ENCODE measurements at places on chromosomes 3 and 15.
A peak's percentile ranks its signal among the peaks of the same experiment; 100 is the strongest.

- DNase-seq, result no peak
These were observed 63.5 kb upstream of the SLC6A1 start for GRCh38 chr3:10928961-10929471.

DNA sequence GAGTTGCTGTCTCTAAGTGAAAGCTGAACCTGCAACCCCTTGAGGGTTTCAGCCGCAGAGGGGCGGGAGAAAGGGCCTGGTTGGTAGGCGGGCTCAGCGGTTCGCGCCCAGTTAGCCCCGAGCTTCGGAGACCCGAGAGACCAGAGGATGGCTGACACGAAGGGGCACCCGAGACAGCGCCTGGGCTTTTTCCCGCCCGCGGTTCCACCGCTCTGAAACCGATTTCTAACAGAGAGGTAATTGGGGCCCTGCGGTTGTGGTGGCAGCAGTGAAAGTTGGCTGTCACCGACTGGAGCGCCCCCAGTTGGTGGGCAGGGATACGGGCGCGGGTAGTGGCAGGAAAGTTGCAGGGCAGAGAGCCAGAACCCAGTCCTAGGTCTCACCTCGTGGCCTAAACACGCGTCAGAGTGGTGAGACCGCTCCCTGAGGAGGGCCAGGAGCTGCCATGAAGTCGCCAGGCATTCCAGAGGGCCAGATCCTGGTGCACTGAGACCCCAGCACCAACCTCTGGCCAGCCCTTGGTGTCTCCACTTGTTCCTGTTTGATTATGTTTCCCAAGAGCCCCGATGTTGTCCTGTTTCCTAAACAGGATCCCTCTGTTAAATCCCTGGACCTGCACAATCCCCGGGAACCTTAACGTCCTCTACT, 625 bp upstream of the ELL3 start:
- peak; percentile 83 for DNase-seq

DNA sequence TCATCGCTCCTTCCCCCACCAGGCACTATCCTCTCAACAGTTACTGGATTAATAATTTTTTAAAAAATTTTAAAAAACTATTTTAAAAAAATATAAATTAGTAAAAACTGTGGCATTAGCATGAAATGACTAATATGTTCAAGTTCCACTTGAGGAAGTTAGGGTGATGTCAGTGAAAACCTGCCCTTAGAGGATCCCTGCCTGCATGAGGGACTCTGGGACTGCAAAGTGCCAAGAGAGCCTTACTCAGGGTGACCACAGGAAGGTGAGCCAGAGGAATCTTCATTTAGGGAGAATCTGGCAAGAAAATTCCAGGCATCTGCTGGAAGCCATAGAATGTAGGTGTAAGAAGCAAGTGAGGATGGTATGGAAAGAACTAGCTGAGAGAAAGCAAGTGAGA, 157.7 kb upstream of the BCL6 start:
- DNase-seq, result no peak

GRCh38 chr15:64004056-64004455, 42.2 kb downstream of the DAPK2 start:
- no peak for DNase-seq

DNA sequence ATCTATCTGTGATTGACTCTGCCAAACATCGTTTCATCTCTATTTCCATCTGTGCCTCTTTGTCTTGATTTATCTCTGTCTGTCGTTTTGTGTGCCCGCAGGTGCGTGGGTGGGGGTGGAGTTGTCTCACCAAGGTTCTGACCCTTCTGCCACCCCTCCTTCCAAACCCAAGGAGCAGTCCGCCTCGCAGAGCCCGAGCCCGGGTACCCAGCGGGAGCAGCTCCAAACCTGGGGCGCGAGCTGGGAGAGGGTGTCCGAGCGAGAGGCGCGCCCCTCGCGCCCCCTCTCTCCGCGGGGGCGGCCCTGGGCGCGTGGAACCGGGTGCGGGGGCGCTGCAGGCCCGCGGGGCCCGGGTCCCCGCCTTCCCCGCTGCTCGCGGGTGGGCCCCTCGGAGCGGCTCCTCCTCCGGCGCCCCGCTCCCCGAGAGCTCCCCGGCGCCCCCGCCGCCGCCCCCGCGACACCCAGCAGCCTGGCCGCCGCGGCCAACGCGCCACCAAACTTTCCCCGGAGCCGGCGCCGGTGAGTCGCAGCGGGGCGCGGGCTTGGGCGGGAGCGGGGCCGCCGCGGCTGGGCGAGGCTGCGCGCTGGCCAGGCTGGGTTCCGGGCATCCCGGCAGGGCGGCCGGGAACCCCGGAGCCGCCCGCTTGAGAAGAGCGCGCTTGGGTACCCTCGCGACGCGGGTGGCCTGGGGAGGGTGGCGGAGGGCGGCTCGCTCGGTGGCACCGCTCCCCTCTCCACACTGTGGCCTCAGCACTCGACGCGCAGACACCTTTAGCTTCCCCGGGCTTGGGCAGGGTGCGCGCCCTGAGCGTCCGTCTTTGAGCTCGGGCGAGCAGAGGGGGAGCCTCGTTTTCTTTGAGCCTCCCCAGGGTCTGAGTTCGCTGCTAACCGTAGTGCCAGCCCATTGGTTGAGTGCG, at the start of gene HRH1:
Gene HRH1 (plus strand): TSS at position 458 of the 917 bp plus-strand sequence. CDS start 104,545 bp downstream, outside the sequence.
- DNase-seq, result no peak

- peak; percentile 9 for DNase-seq
These were observed 278.9 kb downstream of the KLF13 start for GRCh38 chr15:31605467-31605931.

GRCh38 chr3:158420654-158421396, 150.2 kb upstream of the MLF1 start:
- no peak for DNase-seq

DNA sequence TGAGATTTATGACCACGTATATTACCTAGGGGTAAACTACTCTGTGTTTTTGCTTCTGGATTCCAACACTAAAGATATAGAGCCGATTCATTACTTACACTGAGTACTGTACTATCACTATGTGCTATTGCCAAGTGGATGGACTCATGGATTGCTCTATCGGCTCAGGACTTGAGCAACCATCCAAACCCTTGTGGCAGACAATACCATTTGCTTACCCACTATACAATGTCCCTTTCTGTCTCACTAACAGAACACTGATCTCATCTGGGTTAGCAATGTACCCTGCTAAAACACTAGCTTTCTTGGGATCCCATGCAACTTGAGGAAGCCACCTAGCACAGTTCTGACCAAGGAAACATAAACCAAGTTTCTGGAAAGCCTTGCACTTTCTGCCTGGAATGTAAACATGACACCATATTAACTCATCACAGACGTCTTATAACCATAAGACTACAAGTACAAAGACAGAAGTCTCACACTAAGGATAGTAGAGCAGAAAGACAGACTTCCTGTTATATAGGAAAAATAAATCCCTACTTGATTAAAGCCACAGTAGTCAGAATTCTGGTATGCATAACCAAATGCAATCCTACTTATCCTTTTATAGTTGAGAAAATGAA, 38.6 kb downstream of the HACD2 start:
- no peak for DNase-seq

GRCh38 chr3:88262527-88262926, 112.8 kb downstream of the C3orf38 start:
- no peak for DNase-seq

DNA sequence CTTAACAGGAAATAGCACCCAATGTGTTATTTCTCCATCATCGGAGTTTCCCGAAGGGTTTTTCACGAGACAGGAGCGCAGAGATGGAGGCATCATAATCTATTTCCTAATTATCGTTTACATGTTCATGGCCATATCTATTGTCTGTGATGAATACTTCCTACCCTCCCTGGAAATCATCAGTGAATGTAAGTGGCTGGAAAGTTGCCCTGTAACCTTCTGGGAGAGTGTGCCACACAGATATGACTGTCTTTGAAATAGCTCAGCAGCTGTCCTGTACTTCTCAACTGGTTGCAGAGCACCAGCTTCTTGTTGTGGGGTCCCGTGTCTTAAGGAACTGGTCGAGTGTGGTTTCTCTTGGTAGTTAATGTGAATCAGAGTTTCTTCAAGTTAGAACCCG, 1.1 kb downstream of the SLC24A5 start:
- no peak for DNase-seq

DNA sequence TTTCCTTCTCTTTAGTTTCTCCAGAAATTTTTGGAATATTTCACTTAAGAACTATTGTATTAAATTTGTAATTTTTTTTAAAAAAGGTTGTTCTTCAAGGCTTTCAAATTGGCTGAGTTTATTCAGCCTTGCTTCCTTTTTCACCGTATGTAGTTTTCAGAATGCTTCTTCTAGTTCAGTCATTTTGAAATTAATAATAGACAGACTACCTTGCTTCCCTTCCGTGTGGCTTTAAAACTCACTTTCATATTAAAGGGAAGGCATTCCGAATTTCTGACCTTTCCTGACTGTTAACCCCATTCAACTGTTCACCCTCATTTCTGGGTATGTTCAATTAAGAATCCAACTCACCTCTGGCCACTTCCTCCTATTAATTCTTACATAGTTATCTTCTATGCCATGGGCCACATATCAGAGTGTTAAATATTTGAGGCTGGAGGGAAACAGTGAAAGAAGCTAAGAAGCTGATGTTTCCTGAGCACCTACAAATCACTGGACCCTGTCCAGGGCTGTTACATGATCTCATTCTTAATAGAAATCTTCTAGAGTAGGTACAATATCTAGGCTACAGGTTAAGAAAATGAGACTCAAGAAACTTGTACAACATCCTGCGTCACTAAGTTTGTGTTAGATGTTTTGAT, 237.5 kb downstream of the P3H2 start:
- no peak for DNase-seq

- no peak for DNase-seq
These were observed 14.9 kb upstream of the SENP7 start for GRCh38 chr3:101527906-101528305.

DNA sequence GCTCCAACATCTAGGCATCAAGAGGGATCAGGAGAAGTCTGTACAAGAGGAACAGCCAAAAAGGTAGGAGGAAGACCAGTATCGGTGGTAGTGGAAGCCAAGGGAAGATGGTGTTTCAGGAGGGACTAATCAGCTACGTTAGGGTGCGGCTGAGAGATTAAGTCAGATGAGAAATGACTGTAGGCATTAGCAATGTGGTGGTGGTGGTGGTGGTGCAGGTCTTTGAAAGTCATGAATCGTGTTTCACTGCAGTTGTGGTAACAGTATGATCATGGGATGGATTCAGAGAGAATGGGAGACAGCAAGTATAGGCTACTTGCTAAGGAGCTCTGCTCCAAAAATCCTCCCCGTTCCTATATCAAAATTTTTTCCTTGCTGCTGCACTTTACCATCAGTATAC, 35.5 kb downstream of the ASTE1 start:
- DNase-seq, result no peak

DNA sequence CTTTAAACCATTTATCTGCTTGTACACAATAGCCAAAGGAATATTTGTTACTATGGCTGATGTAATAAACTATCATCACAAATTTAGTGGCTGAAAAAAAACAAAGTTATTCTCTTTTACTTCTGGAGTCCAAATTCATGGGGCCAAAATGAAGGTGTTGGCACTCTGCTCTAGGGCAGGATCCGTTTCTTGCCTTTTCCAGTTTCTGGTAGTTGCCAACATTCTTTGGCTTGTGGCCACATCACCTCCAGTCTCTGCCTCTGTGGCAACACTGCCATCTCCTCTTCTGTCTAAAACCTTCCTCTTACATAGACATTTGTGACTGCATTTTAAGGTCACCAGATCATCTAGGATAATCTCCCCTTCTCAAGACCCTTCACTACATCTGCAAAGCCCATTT, 27.3 kb downstream of the NIT2 start:
- no peak for DNase-seq

- no peak for DNase-seq
These were observed 231.8 kb downstream of the TP63 start for GRCh38 chr3:189863031-189863430.

GRCh38 chr3:105944276-105944675, 75.5 kb upstream of the CBLB start:
- DNase-seq, result no peak

GRCh38 chr15:39939487-39940452, 5.9 kb downstream of the EIF2AK4 start:
- DNase-seq, result no peak

- no peak for DNase-seq
These were observed 82.4 kb downstream of the OXSM start for GRCh38 chr3:25872200-25872877.

DNA sequence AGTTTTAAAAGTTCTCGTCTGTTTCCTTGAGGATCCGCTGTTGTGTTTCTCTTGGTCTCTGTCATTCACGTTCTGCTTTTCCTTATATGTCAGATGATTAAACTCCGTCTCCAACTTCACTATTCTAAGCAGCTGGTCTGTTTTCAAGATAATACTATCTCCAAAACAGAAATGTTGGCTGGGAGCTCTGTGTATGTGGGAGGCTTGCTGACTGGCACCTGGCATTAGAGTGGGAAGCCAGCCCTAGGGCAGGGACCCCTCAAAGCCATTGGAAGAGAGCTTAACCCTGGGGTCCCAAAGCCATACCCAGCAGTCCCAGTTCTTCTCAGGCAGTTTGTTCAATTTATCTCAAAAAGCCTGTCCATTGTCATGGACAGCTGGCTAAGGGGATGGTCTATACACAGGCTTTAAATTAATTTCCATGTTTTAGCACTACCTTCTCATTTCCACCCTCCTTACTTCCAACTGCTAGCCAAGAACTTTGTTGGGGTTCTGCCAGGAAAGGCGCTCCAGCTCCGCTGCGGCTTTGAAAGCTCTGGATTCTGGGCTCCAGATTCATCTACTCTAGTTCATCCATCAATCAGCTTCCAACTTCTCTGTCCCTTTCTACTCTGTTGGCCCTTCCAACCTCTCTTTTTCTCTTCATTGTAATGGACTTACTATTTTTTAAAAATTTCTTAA, 9.2 kb downstream of the BTBD1 start:
- DNase-seq, result no peak

- DNase-seq, result no peak
These were observed 90.4 kb downstream of the NEDD4 start for GRCh38 chr15:55902981-55903380.

- peak; percentile 94 for DNase-seq
These were observed 12.8 kb downstream of the IQGAP1 start for GRCh38 chr15:90400759-90401314.

- no peak for DNase-seq
These were observed 17.8 kb downstream of the SPTBN5 start for GRCh38 chr15:41876007-41876406.

DNA sequence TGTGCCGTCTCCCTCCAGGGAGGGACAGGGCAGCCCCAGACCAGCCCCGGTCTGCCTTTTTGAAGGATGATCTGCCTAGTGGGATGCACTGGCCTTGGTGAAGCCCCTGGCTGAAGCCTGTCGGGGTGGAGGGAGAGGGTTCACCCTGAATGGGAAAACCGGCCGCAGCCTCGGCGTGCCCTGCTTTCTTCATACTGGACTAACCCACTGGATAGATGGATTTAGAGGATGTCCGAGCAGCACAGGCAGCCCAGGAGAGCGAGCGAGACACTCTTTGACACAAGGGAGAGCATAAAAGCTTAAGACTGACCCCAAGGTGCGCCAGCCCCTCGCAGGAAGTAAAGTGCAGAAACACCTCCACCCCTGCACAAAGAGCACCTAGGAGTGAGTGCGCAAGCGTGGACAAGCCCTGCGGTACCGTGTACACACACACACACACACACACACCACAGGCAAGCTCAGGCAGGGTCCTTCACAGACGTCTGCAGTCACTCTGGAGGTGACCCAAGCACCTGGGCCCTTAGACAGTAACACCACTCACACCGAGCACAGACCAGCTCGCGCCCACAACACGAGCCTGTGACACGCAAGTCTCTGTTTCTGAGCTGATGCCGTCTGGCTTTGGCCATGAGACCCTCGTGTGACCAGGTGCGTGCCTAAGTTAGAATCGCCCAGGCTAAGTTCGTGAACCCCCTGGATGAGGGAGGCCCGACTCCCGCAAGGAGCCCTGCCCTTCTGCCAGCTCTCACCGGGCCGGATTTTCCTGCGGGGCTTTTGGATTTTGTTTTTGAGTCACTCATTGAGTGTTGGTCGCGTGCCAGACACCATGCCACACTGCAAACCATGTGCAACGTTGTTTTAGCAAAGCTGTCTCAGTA, 11.3 kb downstream of the SEMA4B start:
- no peak for DNase-seq

GRCh38 chr15:52408823-52409222, 113.2 kb upstream of the MYO5C start:
- DNase-seq, result no peak
